ENCODE measurements at places on chromosomes 3 and 15.

- DNase-seq, result no peak
Observed at GRCh38 chr3:120410541-120410940, 40.3 kb downstream of the FSTL1 start.

- DNase-seq, result no peak
Observed at GRCh38 chr15:71375934-71376333, 260.7 kb downstream of the THSD4 start.

DNA sequence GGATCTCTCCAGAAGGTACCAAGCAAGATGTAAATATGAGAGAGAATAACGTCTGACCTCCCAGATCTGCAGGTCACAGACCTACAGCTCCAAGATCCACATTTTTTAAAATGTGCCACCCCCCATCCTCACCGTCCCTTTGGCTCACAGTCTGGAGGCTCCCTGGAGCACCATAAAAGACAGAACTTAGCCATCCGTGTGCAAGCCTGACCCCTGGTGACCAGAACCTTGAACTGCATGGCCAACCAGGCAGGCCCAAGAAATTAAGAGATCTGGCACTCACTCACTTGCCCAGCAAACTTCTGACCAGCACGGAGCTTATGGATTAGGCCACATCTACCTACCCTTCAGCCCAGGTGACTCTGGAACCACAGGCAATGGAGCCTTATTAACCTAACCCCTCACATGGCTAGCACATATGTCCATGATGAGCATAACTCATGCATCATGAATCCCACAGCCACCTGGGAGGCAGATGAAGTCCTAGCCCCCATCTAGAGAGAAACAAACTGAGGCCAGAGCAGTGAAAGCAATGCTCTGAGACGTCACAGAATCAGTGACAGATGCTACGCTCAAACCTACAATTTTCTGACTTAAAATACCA, 275.3 kb downstream of the UACA start:
- DNase-seq, result peak; percentile 71

- no peak for DNase-seq
Observed at GRCh38 chr3:134610432-134611385, 40.1 kb downstream of the KY start.

DNA sequence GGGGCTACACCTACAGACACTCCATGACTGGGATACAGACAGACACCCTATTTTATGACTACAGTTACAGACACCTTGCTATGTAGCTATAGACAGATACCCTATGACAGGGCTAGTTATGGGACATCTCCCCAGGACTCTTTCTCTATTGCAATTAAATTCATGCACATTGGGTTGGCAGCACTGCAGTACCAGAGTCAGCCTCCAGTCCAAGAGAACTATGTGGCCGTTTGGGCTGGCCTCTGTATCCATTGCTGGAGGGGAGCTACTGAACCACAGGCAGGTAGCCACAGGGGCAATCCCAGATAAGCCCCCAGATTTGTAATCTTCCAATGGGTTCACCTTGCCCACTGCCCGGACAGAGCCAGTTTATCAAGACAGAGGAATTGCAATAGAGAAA, 108.4 kb upstream of the SPATA16 start:
- DNase-seq, result no peak

- no peak for DNase-seq
Observed at GRCh38 chr3:189076449-189076848, 95.3 kb upstream of the TPRG1 start.

DNA sequence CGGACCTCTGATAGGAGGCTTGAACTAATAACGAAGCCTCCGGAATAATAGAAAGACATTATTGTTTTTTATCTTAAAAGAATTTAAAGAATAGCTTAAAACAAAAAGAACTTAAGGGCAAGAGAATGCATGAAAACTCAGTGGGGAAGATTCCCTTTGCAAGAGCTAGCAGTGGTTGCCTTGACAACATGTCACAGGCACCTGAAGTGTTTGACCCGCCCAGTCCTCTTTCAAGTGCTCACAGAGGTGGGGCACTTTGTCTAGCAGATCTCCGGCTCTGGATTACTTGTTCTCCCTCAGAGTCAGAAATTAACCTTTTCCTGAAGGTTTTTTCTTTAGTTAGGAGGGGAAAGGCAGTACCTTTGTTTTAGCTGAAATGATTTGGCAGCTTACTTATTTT, 37.8 kb downstream of the LARS2 start:
- DNase-seq, result no peak

- no peak for DNase-seq
Observed at GRCh38 chr3:9226326-9226725, 23.1 kb downstream of the SRGAP3 start.

GRCh38 chr15:29815000-29815710, 7.1 kb downstream of the TJP1 start:
- no peak for DNase-seq

- no peak for DNase-seq
Observed at GRCh38 chr3:138089091-138089490, 26.3 kb downstream of the DZIP1L start.

GRCh38 chr3:1091286-1091685, 1.5 kb upstream of the CNTN6 start:
- DNase-seq, result no peak

GRCh38 chr3:111666041-111666735, 71.0 kb upstream of the ZBED2 start:
- no peak for DNase-seq

DNA sequence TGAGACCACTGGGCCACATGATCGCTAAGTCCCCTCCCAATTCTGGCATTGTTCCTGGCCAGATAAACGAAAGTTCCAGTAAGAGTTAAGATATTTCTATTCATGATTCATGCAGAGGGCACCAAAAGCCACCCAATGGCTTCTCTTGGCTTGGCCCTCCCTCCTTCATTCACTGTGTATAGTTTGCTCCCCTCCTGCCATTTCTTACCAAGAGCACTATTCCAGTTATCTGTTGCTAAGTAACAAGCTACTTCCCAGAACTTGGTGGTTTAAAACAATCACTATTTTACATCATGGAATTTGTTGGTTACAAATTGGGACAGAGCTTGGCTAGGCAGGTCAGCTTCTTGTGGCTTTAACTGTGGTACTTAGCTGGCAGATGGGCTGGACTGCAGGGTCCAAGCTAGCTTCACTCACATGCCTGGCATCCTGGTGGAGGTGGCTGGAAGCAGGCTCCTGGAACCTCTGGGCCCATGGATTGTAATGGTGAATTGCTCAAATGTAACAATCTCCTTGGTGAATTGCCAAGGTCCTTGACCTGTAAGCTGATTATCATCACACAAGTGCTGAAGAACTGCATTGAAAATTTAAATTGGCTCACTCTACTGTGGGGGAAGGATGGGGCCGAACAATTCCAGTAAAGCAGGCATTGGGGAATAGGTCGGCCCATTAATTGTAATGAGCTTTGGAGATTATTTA, 16.6 kb downstream of the EAF1 start:
- no peak for DNase-seq

- DNase-seq, result no peak
Observed at GRCh38 chr3:24810881-24811280, 316.2 kb upstream of the THRB start.

DNA sequence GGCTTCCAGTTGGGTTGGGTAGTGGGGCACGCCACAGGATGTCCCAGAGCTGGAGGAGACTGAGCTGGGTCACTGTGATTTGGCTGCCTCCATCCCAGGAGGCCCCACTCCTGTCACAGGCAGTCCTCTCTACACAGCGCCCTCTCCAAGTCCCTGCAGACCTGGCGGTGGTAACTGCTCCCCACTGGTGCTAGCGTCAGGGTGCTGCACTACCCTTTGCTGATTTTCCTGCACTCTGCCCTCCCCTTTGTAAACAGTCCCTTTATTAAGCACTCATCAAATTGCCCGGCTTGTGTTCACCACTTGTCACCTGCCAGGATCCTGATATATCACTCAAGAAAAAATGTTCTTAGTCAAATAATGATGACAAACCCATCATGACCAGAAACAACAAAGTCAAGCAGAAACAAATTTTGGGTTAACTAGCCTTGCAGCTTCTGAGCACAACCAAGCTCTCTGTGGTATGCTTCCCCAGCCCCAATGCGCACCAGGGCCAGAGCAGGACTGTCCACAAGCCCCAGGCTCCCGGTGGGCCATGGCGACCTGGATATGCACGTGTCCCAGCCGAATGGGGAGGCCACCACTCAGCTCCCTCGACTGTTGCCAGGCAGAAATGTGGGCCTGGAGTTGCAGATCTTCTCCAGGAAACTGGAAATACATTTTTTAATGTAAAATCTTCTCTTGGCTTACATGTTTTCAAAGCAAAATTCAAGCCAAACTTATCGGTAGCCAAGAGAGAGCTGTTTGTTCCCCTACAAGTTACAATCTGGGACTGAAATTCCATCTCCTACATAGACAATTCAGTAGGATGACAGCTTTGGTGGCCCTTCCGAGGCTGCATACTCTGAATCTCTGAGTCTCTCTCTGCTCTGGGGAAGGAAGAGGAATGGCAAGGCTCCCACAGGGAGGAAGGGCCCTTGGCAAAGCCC, 24.5 kb downstream of the MEGF11 start:
- no peak for DNase-seq

GRCh38 chr3:99866261-99866761, 48.6 kb downstream of the CMSS1 start:
- DNase-seq, result no peak

DNA sequence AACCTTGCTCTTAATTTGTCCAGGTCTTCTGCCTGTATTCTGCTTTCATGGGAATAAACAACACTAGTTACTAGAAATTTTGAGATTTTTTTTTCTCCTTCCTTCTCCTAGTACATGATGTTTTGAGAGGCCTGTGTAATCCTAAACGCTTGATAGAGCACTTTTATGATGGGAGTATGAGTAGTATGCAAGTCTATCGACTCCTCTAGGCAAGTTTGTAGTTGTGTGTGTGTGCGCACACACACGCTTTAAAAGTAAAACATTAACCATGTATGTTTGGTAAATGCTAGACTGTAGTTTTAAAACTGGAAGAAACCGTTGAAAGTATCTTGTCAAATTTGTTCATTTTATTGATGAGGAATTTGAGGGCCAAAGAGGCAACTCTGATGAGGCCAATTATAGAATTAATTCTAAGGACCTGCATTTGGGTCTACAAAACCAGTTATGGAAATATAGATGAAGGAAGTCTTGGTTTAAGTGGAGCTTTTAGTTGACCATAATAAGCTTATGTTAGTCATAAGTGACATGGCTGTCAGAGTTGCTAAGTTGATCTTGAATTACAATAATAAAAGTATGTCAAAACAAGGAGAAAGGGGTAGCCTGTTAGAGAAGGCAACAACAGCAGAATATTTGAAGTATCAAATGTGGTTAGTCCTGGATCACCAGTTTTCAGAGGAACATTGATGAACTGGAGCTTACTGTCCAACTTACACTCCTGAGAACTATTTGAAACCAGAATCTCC, 47.1 kb downstream of the AKAP13 start:
- no peak for DNase-seq

- no peak for DNase-seq
Observed at GRCh38 chr3:11826628-11827265, 19.9 kb downstream of the TAMM41 start.

GRCh38 chr3:51637144-51637940, 33.7 kb upstream of the TEX264 start:
- no peak for DNase-seq

GRCh38 chr3:34207806-34208205, 409.4 kb downstream of the PDCD6IP start:
- DNase-seq, result no peak

- no peak for DNase-seq
Observed at GRCh38 chr3:88013592-88013991, 45.2 kb downstream of the CGGBP1 start.

- DNase-seq, result no peak
Observed at GRCh38 chr15:28246605-28247004, 75.4 kb downstream of the HERC2 start.

DNA sequence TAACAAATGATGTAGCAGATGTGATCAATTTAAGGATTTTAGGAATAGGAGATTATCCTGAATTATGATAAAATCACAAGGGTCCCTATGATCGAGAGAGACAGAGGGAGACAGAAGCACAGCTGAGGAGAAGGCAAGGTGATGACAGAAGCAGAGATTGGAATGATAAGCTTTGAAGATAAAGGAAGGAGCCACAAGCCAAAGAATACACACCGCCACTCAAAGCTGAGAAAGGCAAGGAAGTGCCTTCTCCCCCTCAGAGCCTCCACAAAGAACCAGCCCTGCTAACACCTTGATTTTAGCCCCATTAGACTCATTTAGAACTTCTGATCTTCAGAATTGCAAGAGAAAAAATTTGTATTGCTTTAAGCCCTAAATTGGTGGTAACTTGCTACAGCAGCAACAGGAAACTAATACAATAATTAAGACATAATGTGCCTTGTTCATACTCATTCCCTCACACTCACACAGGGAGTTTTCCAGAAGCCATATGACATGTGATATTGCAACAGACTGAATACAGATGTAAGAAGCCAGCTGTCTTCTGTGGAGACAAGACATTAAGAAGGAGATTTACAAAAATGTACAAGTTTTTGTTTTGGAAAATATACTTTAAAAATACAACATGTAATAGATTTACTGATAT, 38.2 kb downstream of the TRANK1 start:
- no peak for DNase-seq

GRCh38 chr3:175865724-175866123, 1006.6 kb downstream of the NAALADL2 start:
- DNase-seq, result no peak

- no peak for DNase-seq
Observed at GRCh38 chr3:127480196-127480954, 110.2 kb downstream of the TPRA1 start.

DNA sequence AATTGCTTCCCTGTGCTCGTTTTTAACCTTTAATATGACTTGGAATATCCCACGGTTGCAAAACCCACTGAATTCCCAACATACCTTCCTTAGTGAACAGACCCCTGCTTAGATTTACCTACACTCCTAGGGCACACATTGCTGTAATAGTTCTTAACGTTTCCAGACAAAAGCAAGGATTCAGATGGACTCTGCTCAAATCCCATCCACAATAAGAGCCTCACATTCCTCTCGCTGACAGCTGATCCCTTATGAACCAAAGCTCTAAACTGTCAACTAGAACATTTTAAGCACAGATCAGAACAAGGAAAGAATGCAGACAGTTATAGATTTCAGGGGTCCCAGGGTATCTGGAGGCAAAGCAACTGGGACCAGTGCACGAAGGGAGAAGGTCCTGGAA, 248.3 kb upstream of the ICE2 start:
- DNase-seq, result no peak

GRCh38 chr3:50251220-50251619, 15.2 kb downstream of the GNAI2 start:
- no peak for DNase-seq

DNA sequence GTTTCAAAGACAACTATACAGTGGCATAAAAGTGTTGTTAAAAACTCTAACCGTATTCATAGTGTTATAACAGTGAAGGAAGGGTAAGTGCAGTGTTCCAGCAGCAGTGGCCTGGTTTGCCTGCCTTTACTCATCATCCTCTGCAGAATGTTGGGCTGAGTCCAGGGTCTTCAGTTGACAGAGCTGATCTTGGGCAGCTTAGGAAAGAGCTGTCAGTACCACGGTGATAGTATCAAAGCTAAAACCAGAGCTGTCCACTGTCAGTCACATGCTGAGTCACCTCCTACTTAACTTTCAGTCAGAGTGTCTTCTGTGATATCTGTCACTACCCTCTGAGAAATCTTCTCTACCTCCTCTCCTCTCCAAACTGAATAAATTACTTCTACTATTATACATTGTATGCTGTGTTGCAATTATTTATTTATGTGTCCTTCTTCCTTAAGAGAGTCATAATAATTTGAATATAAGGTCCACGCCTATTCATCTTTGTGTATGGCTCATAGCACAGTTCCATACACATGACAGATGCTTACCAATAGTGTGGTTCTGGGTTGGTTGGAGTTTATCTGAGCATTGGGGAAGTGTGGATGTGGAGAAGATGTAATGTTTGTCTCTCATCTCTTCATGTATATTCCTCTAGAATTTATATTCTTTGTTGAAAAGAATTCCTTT, 242.1 kb downstream of the ZIC1 start:
- no peak for DNase-seq

GRCh38 chr15:42359985-42360384, 684 bp downstream of the CAPN3 start:
- no peak for DNase-seq

Data from MM.1S (cell line).